ENCODE measurements at places on chromosomes 7 and 10. TPM values are rescaled to one million over a fixed set of nuclear protein-coding genes. Genes with fewer than 3 reads are reported as not detected.

Gene C10orf62
- total RNA-seq = not detected

Gene LRRN3
- 28.0 TPM for total RNA-seq

Gene RAB19
- 12.5 TPM for total RNA-seq

Gene ZNF467
- total RNA-seq = not detected

Gene GPR37
- total RNA-seq = not detected

Gene CFTR
- not detected for total RNA-seq

Gene SORBS1
- total RNA-seq = 0.43 TPM

Gene SLC13A1
- not detected for total RNA-seq

Gene CXCL12
- total RNA-seq = not detected

Gene UPP1
- 52.9 TPM for total RNA-seq

Gene AKAP9
- total RNA-seq = 36.2 TPM

Gene SH3PXD2A
- total RNA-seq = 8.6 TPM

Gene RTKN2
- total RNA-seq = 2.9 TPM

Gene GNAT3
- total RNA-seq = not detected

Gene VGF
- total RNA-seq = 0.41 TPM

Gene RNF148
- not detected for total RNA-seq

Gene ZRANB1
- 12.1 TPM for total RNA-seq

Gene CREB3L2
- total RNA-seq = 58.6 TPM

Gene OR9A4
- not detected for total RNA-seq

Gene TAF3
- total RNA-seq = 17.4 TPM

Gene BTBD16
- not detected for total RNA-seq

Gene TMEM273
- 58.4 TPM for total RNA-seq

Gene AKR1D1
- not detected for total RNA-seq

Gene MACC1
- total RNA-seq = not detected

Gene PALD1
- 2.3 TPM for total RNA-seq

Gene DYNC1I1
- total RNA-seq = not detected

Gene CYP3A4
- total RNA-seq = not detected

Gene GPR15LG
- total RNA-seq = not detected

Gene NCF1
- 0.90 TPM for total RNA-seq

Gene CFAP69
- 0.34 TPM for total RNA-seq

Gene PRLHR
- total RNA-seq = not detected

Gene HOXA10
- not detected for total RNA-seq

Gene C7orf57
- 0.11 TPM for total RNA-seq
